ENCODE measurements at places on chromosomes 1 and 21.

- DNase-seq, result no peak
Measured at GRCh38 chr1:226938903-226939437, 1.1 kb upstream of the COQ8A start.

GRCh38 chr1:171251042-171251951, 3.0 kb downstream of the FMO1 start:
- DNase-seq, result peak; percentile 3

- DNase-seq, result no peak
Measured at GRCh38 chr1:224273641-224274040, 56.3 kb downstream of the NVL start.

- no peak for DNase-seq
Measured at GRCh38 chr1:53619367-53620060, 119.5 kb downstream of the GLIS1 start.

DNA sequence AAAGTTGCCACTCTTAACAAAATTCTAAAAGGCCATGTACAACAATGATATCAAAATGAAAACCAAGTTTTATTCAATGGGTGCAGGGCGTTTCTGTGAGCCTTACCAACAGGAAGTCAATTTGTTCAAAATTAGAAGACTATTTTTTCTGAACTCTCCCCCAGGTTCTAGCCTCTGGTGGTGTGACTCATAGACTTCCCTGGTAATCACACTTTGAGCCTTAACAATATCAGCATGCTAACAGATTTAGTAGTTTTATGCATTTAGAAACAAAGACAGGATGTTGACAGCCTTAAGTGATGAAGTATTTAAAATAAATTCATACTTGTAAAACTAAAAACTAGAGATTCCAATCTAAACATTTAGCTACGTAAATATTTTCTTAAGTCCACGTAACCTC, 88.4 kb downstream of the LRRC8C start:
- no peak for DNase-seq

DNA sequence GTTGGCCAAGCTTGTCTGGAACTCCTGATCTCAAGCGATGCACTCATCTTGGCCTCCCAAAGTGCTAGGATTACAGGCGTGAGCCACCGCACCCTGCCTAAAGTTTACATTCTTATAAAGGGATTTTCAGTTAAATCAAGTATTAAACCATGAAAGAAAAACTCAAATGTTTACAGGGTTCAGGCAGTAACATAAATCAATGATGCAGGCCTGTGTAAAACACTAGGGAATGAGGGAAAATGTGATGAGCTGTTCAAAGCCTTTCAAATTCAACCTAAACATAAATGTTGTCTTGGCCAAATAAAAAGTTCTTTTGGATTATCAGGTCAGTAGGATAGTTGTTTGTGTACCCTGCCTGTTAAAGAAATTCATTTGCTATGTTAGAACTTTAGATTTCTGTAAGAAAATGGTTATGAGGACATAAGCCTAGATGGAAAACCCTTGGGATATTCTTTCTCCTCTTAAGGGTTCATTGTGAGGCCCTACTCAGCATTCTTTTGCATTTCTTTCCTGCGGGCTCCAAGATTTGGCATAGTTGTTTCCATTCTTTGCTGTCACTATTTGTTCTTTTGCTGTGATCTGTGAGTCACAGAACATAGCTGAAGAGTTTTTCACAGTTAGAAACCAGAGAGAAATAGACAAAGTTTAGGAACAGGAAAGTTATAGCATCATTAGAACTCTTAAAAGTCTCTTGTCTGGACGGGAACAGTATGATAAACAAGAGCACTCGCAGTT, 8.9 kb upstream of the ZRANB2 start:
- DNase-seq, result no peak

DNA sequence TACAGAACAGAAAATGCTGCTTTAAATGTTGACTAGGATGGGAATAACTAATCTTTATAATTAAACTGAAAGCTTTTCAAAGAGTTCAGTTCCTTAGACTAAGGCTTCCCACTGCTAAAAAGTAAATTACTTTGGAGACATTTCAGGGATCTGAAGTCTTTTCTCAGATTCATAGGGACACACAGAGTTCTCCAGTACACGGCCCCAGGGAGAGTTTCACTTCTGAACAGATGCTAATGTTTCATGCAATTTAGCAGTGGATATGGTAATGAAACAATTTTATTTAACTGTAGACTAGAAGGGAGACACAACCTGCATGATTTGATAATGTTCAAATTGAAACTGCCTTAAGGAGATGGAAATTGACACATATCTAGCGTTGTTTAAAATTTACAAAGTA, 1282.6 kb downstream of the NCAM2 start:
- no peak for DNase-seq

DNA sequence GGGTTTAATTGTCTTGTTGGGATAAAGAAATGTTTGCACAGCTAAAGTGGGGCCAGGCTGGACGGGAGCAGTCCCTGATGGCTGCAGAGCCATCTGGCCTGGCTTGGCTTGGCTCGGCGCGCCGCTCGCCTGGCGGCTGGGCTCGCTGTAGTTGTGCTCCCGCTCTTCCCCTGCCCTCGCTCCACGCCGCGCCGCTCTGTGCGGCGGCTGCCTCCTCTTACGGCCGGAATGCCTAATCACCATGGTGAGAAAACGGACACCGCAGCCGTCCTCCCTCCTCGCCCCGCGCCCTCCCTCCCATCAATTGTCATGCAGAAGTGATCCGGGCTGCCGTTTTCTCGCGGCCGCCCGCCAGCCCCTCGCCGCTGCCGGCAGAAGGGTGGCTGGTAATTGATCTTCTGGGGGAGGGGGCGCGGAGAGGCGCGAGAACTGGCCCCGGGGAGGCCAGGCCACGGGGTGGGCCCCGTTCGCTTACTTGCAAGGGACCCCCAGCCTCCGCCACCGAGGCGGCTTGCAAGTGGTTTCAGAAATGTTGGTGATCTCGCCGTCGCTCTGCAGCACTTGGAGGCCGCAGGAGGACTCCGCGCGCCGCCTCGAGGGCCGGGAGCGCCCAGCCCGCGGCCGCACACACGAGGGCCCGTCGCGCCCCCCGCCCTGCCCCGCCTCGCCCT, 12.4 kb downstream of the RNF220 start:
- no peak for DNase-seq

GRCh38 chr1:201742476-201742875, 86.5 kb upstream of the IPO9 start:
- DNase-seq, result no peak

DNA sequence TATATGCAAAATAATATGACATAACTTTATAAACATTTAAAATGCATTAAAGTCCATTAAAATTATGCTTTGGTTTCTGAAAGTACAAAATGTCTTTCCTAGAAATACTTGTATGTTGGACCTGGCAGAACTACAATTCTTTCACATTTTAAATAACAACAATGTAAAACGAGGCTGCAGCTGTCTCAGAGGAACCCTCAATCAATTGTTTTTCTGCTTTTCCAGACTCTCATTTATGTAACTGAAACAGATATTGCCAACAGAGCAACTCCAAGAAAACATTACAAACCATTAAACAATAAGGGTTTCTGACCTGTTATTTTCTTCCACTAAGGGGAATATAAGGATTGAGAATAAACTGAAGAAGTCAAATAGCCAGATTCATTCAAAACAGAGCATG, 1193.4 kb downstream of the NCAM2 start:
- no peak for DNase-seq

- DNase-seq, result no peak
Measured at GRCh38 chr1:218430822-218431221, 85.7 kb downstream of the TGFB2 start.

GRCh38 chr1:1358433-1359271, at the start of gene MXRA8:
MXRA8 (minus strand) TSS chr1:1358555; CDS start chr1:1358504, 51 bp downstream.
- DNase-seq, result no peak

- DNase-seq, result no peak
Measured at GRCh38 chr1:73176902-73177301, 894.6 kb upstream of the NEGR1 start.

Measured in stimulated activated CD4-positive, alpha-beta T cell treated with anti-CD3 and anti-CD28 coated beads, TNF-alpha, amount 100 ng/mL, for 4 hours (primary cell).